Stimulated activated CD8-positive, alpha-beta memory T cell treated with anti-CD3 and anti-CD28 coated beads, Interleukin-4, amount 100 ng/mL, for 1 hour (primary cell): ENCODE measurements at places on chromosomes 12 and 14.

- no peak for DNase-seq
These were observed 134.5 kb upstream of the MED13L start for GRCh38 chr12:116411977-116412376.

- no peak for DNase-seq
These were observed 21.6 kb upstream of the CLEC4E start for GRCh38 chr12:8562310-8562709.

DNA sequence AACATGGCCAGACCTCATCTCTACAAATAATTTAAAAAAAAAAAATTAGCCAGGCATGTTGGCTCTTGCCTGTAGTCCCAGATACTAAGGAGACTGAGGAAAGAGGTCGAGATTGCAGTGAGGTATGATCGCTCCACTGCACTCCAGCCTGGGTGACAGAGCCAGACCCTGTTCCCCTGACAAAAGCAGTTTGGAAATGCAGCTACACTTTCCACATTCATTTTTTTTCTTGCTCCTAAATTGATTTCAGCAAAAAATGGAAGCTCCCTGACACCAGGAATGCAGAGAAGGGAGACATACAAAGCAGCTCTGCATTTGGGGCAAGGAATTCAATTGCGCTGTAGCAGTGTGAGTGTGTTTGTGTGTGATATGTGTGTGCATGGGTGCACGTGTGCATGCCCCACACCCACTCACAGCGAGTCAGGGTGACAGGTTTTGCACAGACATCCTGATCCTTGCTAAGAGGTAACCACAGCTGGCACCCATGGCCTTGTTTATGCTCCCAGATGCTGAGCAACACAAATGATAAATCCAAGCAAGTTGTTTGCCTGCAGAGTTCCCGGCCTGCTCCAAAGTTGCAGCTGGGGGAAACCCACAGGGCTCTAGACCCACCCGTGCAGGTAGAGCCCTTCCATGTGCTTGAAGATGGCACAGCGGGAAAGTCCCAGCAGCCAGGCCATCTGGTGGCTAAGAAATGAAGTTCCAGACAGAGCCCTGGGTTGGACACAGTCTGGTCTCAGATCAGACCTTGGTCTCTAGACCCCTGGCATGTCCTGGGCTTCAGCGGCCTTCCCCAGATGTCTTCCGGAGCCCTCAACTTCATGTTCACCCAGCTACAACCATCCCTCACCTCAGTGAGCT is 25.9 kb upstream of the BDKRB2 start:
- DNase-seq = no peak

GRCh38 chr12:99495799-99496198 is 151.8 kb upstream of the GARIN6 start:
- DNase-seq = no peak

DNA sequence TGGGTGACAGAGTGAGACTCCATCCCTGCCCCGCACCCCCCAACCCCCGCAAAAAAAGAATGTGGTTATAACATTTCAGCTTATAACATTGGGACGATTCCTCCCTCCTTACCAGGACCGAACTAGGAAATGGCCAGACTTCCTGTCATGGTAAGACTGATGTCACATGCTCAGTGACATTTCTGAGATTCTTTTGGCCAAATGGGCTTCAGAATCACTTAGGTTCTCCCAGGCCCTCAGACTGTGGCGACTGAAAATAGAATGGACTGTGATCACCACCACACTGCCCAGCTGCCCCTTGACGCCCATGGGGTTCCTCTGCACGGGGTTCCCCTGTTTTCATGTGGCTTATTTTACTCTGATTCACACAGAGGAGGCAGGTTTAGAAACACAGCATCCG is 115.0 kb upstream of the EVL start:
- no peak for DNase-seq

- DNase-seq = no peak
These were observed 59.3 kb upstream of the SLC24A4 start for GRCh38 chr14:92263681-92264080.

- no peak for DNase-seq
These were observed 62.4 kb downstream of the PLEKHG3 start for GRCh38 chr14:64766430-64767151.

GRCh38 chr12:24599736-24600135 is 349.2 kb downstream of the BCAT1 start:
- DNase-seq = no peak

- no peak for DNase-seq
These were observed 629 bp downstream of the RAD51AP1 start for GRCh38 chr12:4539167-4539870.

DNA sequence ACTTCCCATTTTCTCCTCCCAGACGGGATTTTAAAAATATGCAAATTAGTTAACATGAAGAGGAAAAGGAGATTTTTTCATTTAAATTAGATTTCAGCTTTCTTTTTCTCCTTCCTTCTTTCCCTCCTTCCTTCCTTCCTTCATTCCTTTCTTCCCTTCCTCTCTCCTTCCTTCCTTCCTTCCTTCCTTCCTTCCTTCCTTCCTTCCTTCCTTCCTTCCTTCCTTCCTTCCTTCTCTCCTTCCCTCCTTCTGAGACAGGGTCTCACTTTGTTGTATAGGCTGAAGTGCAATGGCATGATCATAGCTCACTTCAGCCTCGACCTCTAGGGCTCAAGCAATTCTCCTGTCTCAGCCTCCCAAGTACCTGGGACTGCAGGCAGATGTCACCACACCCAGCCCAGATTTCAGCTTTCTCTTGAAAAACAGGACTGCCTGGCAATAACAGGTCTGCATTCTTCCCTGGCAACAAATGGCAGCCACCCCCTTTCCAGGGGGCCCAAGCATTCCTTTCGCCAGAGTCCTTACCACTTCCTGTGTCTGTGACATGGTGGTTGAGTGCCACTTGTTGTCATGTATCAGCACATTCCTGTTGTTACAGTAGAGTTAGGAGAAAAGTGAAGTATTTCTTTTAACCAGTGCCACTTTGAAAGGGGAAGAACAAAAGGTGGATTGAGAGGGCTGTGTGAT is 119.1 kb downstream of the PTPN11 start:
- no peak for DNase-seq

- no peak for DNase-seq
These were observed 14.1 kb downstream of the SGPP1 start for GRCh38 chr14:63713764-63714163.
